Effector memory CD4-positive, alpha-beta T cell (primary cell): ENCODE measurements at places on chromosomes 4 and X.

DNA sequence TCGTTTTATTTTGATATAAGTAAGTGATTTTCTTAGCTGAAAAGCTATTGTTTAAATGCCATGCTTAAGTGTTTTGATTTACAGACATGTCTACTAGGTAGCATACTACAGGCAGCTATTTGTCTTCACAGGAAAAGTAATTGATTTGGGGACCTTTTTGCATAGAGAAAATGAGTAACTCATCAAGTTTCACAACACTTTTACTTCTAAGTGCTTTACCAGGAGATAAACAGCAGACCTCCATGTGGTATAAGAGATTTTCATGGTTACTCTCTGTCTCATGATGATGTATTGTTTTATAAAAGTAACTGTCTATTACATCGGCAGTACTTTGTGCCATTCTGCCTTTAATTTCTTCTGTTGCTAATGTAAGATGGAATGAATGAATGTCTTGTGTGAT is 28.7 kb downstream of the RBPJ start:
- no peak for DNase-seq

DNA sequence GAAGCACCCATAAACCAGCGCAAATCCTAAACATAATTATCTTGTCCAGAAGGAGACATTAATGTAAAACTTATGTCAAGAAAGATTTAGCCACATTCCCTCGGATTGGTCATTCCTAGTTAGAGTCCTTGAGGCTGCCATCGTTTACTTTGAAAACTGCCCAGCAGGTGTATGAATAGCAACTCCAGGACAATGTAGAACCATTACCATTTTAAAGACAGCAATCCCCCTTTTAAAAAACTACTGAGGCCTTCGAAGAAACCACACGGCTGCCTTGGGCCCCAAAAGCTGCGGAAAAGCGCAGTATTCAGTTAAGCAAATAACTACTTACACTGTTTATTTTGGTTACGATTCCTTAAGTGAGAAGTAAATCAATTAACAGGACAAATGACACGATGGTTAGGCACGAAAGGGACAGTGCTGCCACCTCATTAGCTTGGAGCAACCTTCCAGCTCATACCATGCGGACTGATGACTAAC is 822 bp upstream of the SGMS2 start:
- DNase-seq = no peak

GRCh38 chrX:55005256-55005655 is 5.1 kb downstream of the APEX2 start:
- DNase-seq = no peak

- DNase-seq = no peak
Measured at GRCh38 chrX:63761639-63762038, 23.4 kb downstream of the ARHGEF9 start.

DNA sequence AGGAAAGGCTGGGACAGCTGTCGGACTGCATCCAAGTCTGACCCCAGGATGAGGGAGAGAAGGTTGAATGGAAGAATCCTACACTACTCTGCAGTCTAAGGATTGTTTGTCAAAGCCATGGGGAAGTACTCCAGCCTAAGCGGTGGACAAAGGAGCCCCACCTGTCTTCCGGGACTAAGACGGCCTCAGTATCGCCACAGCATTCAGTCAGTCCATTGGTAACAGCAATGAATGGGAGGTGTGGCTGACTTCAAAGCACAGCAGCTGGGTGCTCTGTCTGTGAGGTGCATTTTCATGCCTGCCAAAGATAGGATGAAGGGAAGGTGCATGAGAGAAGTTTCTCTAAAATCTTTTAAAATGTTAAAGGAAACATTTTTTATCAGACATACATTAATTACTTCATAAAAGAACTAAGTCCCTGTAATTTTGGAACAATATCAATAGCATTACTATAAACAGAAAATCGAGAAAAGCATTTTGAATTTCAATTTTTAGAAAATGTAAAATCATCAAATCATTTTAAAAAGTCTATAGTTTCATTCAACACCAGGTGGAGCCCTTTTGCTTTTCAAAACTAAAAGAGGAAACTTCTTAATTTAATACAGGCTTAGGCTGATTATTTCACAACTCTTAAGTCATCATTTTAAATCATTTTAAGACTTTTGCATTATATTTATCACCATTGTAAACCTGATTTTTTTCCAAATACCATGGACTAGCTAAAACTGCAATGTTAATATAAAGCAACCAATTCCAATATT is 27.6 kb upstream of the INTU start:
- no peak for DNase-seq

- DNase-seq = no peak
Measured at GRCh38 chr4:76641351-76641750, 206.3 kb downstream of the SHROOM3 start.

DNA sequence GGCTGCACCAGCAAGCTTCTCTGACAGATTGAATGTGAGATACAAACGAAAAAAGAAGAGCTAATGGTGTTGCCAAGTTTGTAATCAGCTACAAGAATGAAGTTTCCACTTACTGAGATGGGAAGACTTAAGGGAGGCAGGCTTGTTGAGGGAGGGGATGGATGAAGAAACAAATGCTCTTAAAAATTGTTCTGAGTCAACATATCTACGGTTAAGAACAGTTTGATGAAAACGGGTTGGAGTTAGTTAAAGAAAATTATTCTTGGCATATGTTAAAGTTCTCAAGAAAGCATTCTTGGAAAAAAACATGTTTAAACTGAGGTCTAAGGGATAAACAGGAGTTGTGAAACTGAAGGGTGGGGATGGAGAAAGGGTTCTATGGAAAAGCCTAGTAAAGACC is 816.3 kb upstream of the HS3ST1 start:
- no peak for DNase-seq

- no peak for DNase-seq
Measured at GRCh38 chr4:74768857-74769525, 25.3 kb downstream of the BTC start.

- no peak for DNase-seq
Measured at GRCh38 chr4:171016145-171016544, 797.1 kb upstream of the GALNTL6 start.

DNA sequence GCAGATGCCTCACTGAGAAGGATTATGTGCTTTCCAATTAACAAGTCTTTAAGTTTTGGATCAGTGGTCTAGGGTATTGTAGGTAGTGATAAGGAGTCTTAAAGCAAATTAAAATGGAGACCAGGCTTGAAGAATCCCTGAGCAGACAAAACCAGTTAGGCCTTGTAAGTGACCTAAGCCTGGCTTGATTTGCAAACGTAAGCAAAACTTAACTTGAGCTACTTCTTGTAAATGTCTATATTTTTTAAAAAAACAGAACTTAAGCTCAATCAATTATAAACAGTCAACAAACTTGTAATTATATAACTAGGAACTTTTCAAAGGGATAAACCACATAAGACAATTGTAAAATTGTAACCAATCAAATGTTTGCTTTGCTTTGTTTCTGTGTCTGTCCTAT is 72.7 kb upstream of the NALF2 start:
- DNase-seq = no peak

DNA sequence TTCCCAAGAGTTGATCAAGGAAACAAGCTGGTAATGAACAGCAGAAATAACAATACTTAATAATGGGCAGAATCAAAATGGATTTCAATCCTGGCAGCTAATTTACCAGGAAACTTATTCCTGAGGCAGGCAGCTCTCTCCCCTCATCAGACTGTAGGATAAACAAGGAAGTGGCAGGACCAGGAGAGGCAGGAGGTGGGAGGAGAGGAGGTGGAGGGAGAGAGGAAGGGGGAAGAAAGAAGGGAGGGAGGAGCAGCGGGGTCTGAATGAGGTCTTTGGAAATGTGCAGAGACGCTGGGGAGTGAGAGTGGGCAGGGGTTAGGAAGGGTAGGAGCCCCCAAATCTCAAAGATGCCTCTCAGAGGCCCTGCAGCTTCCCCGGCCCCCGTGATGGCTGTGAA is 231.5 kb downstream of the BCOR start:
- no peak for DNase-seq

GRCh38 chr4:61204353-61205060 is 4.4 kb downstream of the ADGRL3 start:
- DNase-seq = no peak
